ENCODE measurements at places on chromosomes 11 and 22.

DNA sequence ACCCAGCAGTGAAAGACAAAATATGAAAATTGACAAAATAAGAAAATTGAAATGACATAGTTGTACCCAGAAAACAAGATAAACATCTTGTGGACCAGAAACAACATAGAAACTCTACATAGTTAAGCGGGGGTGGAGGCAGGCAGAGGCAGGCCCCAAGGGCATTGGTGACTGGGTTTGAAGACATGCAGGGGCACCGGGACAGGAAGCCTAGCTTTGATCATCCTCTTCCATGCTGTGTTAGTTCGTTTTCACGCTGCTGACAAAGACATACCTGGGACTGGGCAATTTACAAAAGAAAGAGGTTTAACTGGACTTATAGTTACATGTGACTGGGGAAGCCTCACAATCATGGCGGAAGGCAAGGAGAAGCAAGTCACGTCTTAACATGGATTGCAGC, 33.5 kb upstream of the CRTAM start:
- DNase-seq, result no peak

DNA sequence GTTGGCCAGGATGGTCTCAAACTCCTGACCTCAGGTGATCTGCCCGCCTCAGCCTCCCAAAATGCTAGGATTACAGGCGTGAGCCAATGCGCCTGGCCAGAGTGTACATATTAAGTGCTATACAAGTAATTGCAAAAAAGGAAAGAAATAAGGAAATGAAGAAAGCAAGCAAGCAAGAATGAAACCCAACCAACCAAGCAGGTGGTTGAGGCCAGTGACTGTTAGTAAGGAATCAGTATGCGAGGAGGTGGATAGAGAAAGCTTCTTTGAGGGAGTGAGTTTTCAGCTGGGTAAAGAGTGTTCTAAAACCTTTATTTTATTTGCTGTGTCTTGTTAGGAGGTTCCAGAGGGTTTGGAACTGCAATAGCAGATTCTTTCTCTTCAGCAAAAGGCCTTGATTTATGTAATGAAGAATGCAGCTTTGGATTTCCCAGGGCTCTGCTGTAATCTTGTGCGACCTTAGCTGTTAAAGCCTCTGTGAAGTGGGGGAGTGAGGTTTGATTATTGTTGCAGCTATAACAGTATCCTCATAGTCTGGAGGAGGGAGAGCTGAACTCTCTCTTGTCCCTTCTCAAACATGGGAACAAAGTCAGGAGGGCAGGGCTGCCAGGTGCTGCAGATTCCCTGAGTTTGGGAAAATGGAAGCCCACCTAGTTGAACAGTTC, 5.7 kb downstream of the AMPD3 start:
- no peak for DNase-seq

GRCh38 chr11:15674756-15675155, 560.0 kb downstream of the INSC start:
- DNase-seq, result no peak

- DNase-seq, result peak; percentile 47
Measured at GRCh38 chr11:120340529-120340928, 4.3 kb downstream of the ARHGEF12 start.

GRCh38 chr22:47591709-47592108, 829.3 kb downstream of the TBC1D22A start:
- no peak for DNase-seq

GRCh38 chr11:36399236-36399635, 103.1 kb downstream of the PRR5L start:
- no peak for DNase-seq

- DNase-seq, result no peak
Measured at GRCh38 chr11:17850336-17850735, 115.8 kb downstream of the KCNC1 start.

- no peak for DNase-seq
Measured at GRCh38 chr11:132658696-132659095, 873.6 kb downstream of the OPCML start.

DNA sequence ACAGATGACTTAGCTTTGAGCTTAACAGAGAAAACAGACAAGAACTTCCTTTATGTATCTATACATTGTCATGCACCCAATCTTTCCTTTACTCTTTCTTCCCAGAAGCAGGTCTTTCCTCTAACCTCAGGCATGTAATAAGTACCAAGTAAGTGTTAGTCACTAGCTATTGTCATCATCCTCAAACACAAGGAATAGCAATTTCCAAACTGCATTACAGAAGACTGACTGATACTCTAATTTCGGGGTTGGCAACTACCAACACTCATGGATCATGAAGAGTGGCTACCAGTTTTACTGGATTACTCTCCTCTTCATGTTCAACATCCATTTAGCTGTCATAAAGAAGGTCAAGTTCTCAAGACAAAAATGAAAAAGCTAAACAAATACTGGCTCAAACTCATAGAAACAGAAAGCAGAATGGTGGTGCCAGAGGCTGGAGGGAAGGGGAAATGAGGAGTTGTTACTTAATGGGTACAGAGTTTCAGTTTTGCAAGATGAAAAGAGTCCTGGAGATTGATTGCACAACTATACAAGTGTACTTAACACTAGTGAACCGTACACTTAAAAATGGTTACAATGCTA, 111.6 kb downstream of the SIK3 start:
- DNase-seq, result peak; percentile 77

GRCh38 chr11:90326647-90327046, 103.8 kb upstream of the CHORDC1 start:
- no peak for DNase-seq

- DNase-seq, result peak; percentile 70
Measured at GRCh38 chr11:110126936-110127335, 33.7 kb downstream of the ZC3H12C start.

DNA sequence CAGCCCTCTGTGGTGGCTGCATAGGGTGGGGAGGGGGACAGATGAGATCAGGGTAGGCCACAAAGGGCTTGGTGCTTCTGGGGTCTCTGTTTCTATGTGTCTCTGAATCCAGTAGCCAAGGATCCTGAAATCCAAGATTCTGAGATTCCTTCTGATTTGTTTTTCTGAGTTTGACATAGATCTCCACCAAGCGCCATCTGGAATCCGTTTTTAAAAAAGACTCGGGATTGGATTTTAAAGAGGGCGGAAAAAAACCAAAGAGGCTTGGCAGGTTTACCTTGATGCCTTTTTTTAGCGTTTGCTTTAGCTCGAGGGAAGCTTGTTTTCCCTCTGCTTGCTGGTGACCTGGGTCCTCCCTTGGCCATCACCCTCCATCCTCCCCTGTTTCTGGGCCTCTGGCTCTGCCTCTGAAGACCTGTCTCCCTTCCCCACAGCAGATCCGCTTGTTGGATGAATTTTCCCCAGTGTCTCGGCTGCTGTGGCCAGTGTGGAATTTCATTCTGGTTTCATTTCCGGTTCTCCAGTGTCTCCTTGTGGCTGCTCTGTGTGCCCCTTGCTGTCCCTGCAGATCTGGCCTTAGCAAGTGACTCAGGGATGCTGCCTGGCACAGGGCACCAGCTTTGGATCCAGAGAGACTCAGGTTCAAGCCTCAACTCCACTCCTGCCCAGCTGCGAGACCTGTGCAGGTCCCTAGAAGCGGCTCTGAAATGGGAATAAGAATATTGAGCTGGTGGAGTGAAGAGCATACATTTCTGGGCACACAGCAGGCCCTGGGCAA, 15.1 kb downstream of the SYNGR1 start:
- DNase-seq, result no peak

- no peak for DNase-seq
Measured at GRCh38 chr11:91869686-91870085, 354.9 kb upstream of the FAT3 start.

GRCh38 chr22:29092243-29092642, 19.4 kb downstream of the KREMEN1 start:
- DNase-seq, result no peak

GRCh38 chr22:45136594-45136993, 27.1 kb upstream of the NUP50 start:
- DNase-seq, result no peak

Data from iris pigment epithelial cell (primary cell).